ENCODE measurements at places on chromosomes 13 and 19.

DNA sequence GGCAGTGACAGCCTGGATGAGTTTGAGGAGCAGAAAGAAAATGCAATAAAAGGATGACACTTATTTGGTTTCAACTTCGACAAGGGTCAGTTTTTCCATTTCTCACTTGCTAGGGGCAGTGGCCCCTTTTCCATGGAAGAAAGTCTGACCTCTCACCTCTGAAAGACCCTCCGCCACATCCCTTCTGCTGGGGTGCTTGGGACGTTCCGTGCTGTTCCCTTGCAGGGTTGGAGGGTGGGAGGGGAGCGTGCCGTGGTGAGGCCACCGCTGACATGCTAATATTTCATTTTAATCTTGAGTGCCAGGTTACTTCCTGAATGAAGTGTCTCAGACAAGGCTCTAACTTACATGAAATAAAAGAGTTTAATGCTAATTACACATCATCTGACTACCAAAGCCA lies 5.2 kb upstream of the ZNF536 start:
- DNase-seq = no peak

DNA sequence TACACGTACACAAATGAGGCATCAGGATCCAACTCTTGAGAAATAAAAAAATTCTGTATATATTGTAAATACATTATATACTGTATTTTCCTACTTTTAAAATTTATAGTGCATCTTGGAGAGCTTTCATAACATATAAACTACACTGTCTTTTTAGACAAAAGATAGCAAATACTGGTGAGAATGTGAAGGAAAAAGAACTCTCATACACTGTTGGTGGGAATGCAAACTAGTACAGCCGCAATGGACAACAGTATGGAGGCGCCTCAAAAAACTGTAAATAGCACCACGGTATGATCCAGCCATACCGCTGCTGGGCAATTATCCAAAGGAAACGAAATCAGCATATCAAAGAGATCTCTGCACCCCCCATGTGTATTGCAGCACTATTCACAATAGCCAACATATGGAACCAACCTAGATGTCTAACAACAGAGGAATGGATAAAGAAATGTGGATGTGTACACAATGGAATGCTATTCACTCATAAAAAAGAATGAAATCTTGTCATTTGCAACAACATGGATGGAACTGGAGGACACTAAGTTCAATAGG lies 292.4 kb downstream of the EFNB2 start:
- no peak for DNase-seq

- DNase-seq = peak; percentile 75
Measured at GRCh38 chr19:39032063-39032918, at the start of gene FBXO27. Gene FBXO27, minus strand, starts transcription at chr19:39032549. Its CDS starts 322 bp downstream, at chr19:39032227.

- no peak for DNase-seq
Measured at GRCh38 chr19:57269515-57270250, 10.6 kb upstream of the ZNF460 start.

- no peak for DNase-seq
Measured at GRCh38 chr13:35496006-35496405, 19.5 kb upstream of the MAB21L1 start.

DNA sequence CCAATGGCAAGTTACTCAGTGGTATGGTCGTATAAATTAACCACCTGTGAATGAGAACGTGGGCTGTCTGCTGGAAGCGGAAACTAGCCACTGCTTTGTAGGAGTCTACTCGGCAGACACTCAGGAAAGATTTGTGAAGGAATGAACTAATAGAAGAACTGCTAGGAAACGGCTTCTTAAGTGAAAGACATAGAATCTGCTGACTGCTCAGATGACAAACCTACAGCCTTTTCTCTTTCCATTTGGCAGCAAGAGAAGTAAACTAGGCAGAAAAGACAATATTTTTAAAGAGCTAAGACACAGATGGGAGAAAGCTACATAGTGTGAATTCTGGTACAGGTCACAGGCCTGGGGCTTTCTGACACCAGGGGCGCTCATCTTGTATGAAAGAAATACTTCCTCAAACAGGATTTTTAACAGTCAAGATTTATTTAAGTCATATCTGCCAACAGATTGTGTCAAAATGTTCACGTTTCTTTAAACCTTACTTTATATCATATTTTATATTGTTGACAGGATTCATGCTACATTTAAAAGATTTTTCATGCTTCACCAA lies 78.4 kb downstream of the MIPEP start:
- DNase-seq = no peak

DNA sequence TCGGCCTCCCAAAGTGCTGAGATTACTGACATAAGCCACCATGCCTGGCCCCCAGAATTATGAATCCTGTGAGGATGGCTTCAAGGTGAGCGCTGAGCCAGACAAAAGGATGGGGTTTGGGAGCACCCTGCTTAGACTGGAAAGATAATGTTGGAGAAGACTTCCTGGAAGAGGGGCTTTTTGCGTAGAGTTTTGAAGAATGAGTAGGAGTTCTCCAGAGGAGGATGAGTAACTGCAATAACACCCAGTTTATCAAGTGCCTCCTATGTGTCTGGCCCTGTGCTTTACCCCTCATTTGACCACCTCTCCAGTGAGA lies 641 bp upstream of the GDF15 start:
- DNase-seq = no peak

DNA sequence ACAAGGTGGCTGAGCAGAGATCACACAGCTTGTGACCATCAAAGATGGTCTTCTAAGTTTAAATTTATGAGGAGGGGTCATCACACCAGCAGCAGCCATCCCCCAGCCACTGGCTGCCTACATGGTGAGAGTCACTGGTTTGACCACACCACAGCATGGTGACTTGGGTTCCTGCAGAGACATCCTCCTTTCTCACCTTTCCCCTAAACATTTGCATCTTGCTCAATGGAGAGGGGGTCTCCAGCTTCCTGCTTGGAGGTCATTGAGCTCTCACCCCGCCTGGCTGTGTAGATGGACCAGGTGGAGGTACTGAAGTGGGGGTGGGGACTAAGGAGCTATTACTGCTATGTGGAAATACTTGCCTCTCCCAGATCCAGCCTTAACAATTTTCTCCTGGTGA lies 247.6 kb upstream of the ARGLU1 start:
- no peak for DNase-seq

DNA sequence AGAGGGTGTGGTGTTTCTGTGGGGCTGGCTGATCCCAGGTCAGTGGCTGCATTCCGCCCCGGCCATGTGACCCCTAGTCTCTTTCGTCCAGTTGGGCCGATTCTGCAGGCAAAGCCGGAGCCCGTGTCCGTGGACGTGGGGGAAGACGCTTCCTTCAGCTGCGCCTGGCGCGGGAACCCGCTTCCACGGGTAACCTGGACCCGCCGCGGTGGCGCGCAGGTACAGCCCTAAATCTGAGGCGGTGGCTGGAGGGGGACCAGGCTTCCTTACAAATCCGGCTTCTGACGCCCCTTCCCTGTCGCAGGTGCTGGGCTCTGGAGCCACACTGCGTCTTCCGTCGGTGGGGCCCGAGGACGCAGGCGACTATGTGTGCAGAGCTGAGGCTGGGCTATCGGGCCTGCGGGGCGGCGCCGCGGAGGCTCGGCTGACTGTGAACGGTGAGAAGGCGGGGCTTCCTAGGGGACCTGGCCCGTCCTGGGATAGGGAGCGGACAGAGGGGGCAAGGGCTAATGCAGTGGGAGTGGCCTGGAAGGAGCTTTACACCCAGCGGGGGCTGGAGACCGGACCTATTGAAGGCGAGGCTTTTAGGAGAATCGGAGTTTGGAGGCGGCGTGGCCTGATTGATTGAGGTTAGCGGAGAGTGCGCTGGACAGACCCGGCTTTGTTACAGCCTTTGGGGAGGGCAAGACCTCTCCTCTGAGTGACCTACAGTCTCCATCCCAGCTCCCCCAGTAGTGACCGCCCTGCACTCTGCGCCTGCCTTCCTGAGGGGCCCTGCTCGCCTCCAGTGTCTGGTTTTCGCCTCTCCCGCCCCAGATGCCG lies 4.3 kb downstream of the KIRREL2 start:
- DNase-seq = no peak

GRCh38 chr19:32097620-32098019 lies 247.8 kb upstream of the ZNF507 start:
- no peak for DNase-seq

GRCh38 chr13:110336681-110337080 lies 29.6 kb downstream of the COL4A2 start:
- no peak for DNase-seq

DNA sequence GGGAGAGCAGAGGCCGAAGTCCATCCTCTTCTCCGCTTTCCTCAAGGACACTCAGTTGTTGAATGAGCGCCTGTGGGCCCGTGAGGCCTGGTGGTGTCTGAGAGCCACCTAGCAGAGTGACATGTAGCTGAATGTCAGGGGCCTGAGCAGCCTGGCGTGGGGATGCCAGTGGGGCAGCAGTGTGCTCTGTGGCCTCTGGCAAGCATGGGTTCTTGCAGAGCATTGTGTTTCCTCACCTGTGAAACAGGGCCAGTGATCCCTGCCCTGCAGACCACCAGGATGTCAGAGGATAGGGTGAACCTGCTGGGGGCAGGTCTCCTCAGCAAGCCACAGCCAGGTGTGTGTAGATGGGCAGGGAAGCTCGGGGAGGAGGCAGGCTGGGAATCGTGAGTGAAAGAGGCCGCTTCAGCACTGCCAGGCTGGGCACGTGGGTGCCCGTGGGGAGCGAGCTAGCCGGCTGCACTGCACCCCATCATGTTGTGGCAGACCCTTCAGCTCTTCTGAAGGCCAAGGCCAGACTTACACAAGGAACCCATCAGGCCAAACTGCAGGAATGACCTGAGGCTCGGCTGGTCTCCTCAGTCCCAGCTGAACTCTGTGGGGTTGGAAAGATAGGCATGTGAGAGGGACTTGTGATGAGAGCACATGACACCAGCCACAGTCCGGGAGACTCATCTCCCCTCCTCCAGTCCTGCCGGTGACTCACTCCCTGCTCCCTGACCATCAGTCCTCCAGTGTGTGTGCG lies 5.0 kb downstream of the PPP1R37 start:
- peak; percentile 23 for DNase-seq

DNA sequence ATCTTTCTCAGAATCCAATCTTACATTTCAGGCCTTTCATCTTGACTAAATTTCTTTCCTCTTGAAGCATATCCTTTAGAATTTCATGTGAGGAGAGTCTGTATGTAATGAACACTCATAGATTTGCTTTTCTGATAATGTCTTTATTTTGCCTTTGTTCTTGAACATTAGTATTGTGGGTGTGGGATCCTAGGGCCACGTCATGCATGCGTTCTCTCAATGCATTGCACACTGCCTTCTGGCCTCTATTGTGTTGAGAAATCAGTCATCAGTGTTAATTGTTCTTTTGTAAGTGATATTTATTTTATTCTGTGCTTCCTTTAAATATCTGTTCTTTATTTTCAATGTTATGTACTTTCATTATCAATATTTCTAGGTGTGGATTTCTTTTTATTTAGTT lies 364.9 kb downstream of the OXGR1 start:
- no peak for DNase-seq

DNA sequence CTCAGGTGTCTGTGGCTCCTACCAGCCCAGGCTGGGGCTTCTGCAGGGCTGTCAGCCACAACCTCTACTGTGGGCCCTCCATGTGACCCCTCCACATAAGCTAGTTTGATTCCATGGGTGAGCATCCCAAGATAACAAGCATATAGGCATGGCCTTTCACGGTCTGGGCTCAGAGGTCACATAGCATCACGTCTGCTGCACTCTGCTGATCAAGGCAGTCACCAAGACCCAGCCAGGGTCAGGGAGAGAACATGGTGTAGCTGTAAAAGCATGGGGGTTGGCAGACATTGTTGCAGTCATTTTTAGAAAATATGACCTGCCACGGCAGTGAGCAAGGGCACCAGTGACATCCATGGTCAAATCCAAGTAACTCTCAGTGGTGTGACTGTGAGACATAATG lies 698.8 kb downstream of the UQCRFS1 start:
- no peak for DNase-seq

- no peak for DNase-seq
Measured at GRCh38 chr19:44988896-44989556, 12.2 kb upstream of the RELB start.

DNA sequence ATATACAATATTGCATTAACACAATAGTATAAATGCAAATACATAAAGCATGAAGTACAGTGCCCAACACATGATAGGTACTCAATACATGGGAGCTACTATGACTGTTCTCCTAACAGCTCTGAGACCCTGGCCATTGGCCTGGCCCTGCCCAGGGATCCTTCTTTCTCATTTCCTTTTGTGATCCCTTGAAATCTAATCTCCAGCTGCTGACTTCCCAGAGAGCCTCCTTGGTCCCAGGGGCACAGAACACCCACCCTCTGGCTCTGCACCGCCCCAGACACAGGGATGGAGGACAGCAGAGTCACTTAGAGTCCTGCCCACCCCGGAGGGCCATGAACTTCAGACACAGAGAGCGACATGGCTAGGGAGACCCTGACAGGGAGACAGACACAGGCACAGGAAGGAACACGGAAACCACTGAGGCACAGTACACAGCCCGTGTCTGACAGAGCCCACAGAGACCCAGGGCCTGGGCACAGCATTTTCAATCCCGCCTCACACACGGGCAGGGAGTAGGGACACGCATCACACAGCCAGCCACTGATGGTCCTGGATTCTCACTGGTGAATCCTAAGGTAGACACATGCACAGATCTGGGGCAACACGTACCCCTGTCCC lies 4.2 kb upstream of the SYCN start:
- no peak for DNase-seq

DNA sequence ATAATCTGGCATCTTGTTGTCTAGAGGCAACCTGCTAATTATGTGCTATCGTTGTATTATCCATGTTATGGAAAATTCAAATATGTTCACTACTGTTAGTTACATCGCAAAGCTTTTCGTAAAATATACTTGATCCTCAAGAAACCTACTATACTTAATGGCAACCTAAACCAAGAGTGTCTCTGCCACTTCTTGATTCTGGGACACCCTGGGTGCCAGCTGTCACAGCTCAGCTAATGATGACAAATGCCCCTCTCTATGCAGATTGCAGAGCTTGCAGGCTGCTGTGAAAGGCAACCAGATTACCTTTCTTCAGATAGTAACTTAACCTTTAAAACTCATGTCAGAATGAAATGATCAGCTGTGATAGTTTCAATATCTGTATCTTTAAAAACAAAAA lies 8.9 kb upstream of the MAB21L1 start:
- DNase-seq = no peak

GRCh38 chr19:1860042-1860775 lies 3.2 kb downstream of the KLF16 start:
- peak; percentile 73 for DNase-seq
